GM23248 (cell line): ENCODE measurements at places on chromosomes 12 and 14.

- DNase-seq, result peak; percentile 4
- H3K27me3 ChIP-seq, result peaks cover 39% of the 10 kb centered on the region; the same call in 1 of the 2 replicates
- no peaks in the 10 kb centered on the region for H3K4me1 ChIP-seq
- no peak overlapping the region for H3K27ac ChIP-seq
These were observed 105.9 kb upstream of the BCAT1 start for GRCh38 chr12:25054783-25055144.

- H3K36me3 ChIP-seq, result no peaks in the 10 kb centered on the region
- peaks cover 26% of the 10 kb centered on the region for H3K27me3 ChIP-seq
- no peak overlapping the region for H3K27ac ChIP-seq
- peaks cover 14% of the 10 kb centered on the region for H3K4me1 ChIP-seq
- no peak overlapping the region for H3K4me3 ChIP-seq
These were observed 379.8 kb downstream of the DPF3 start for GRCh38 chr14:72513965-72514659.

- H3K27ac ChIP-seq, result no peak overlapping the region
- H3K36me3 ChIP-seq, result no peaks in the 10 kb centered on the region
- H3K27me3 ChIP-seq, result no peaks in the 10 kb centered on the region
- no peak overlapping the region for H3K4me3 ChIP-seq
These were observed 14.7 kb downstream of the NOC4L start for GRCh38 chr12:132158677-132159554.

- H3K36me3 ChIP-seq, result no peaks in the 10 kb centered on the region
- peaks cover 63% of the 10 kb centered on the region for H3K4me1 ChIP-seq
- peak; percentile 99 for DNase-seq
- H3K27me3 ChIP-seq, result no peaks in the 10 kb centered on the region
These were observed 192.6 kb upstream of the HMGA2 start for GRCh38 chr12:65631621-65632111.

GRCh38 chr14:61456720-61457119, 135.3 kb downstream of the PRKCH start:
- DNase-seq, result peak; percentile 84
- H3K27ac ChIP-seq, result no peak overlapping the region
- H3K27me3 ChIP-seq, result no peaks in the 10 kb centered on the region
- H3K4me1 ChIP-seq, result peaks cover 5% of the 10 kb centered on the region; the same call in 1 of the 2 replicates

DNA sequence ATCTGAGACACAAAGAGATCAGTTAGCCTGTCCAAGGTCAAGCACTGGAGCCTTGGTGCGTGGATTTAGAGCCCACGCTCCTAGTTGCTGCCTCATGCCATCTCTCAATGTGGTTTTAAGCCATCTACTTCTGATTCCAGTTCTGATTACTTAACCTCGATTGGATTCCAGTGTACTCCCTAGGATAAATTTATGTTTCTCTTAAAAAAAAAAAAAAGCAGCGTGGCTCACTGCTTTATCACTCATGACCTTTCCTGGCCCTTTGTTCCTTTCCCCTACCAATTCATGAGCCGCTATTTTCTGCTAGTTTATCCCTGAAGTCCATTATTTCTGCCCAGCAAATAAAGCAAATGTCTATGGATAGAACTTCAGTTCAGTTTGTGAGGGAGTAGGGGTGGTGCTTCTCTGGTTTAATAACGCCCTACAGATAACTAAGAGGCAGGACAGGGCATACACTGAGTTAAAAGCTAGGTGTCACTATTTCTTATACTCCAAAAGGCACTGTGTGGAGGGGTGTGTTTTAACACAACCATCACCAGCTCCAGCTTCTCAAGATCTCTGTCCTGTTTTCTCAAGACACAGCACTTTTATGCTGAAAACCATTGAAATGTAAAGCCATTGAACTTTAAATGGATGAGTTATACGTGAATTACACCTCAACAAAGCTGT, 9.8 kb upstream of the PARP11 start:
- no peaks in the 10 kb centered on the region for H3K36me3 ChIP-seq
- DNase-seq, result peak; percentile 19
- no peak overlapping the region for H3K4me3 ChIP-seq
- peaks cover 30% of the 10 kb centered on the region for H3K27me3 ChIP-seq
- H3K27ac ChIP-seq, result no peak overlapping the region
- no peaks in the 10 kb centered on the region for H3K4me1 ChIP-seq

GRCh38 chr14:99408286-99408970, 72.2 kb downstream of the SETD3 start:
- H3K27me3 ChIP-seq, result no peaks in the 10 kb centered on the region
- no peak overlapping the region for H3K27ac ChIP-seq
- DNase-seq, result no peak
- H3K4me3 ChIP-seq, result no peak overlapping the region
- H3K4me1 ChIP-seq, result 0 out of 2 replicates have a peak, but pooled peaks cover 3% of the 10 kb centered on the region

GRCh38 chr12:131115766-131116467, 162.2 kb downstream of the ADGRD1 start:
- no peak overlapping the region for H3K27ac ChIP-seq
- peaks cover 29% of the 10 kb centered on the region for H3K4me1 ChIP-seq
- H3K36me3 ChIP-seq, result no peaks in the 10 kb centered on the region
- no peak overlapping the region for H3K4me3 ChIP-seq

DNA sequence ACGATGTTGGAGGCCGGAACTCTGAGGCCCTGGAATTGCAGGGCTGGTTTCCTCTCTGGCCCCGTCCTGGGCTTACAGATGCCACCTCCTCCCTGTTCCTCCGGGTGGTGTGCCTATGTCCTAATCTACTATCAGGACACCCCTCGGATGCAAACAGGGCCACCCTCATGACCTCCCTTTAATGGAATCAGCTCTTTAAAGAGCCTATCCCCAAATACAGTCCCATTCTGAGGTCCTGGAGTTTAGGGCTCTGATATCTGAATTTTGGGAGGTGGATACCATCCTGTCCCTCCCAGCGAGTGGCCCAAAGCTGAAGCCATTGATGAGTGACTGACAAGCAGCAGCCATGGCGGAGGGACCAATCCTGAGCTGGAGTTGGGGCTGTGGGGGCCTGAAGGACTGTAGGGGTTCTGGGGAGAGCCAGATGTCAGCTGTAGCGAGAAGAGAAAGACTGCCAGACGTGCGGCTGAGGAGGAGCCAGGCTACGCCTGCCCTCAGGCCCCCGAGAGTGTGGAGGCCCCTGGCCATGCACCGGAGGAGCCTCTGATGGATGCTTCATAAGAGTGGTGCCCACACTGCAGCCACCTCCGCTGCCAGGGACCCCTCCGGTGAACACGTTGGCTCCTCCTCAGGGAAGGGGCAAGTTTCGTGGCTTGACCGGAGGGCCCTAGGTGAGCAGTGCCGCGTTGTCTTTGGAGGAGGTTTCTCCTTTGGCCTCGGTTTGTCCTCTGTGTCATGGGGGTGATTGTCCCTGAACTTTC, 100.2 kb downstream of the KIF26A start:
- no peaks in the 10 kb centered on the region for H3K27me3 ChIP-seq
- H3K4me3 ChIP-seq, result no peak overlapping the region
- no peaks in the 10 kb centered on the region for H3K4me1 ChIP-seq
- no peaks in the 10 kb centered on the region for H3K36me3 ChIP-seq

DNA sequence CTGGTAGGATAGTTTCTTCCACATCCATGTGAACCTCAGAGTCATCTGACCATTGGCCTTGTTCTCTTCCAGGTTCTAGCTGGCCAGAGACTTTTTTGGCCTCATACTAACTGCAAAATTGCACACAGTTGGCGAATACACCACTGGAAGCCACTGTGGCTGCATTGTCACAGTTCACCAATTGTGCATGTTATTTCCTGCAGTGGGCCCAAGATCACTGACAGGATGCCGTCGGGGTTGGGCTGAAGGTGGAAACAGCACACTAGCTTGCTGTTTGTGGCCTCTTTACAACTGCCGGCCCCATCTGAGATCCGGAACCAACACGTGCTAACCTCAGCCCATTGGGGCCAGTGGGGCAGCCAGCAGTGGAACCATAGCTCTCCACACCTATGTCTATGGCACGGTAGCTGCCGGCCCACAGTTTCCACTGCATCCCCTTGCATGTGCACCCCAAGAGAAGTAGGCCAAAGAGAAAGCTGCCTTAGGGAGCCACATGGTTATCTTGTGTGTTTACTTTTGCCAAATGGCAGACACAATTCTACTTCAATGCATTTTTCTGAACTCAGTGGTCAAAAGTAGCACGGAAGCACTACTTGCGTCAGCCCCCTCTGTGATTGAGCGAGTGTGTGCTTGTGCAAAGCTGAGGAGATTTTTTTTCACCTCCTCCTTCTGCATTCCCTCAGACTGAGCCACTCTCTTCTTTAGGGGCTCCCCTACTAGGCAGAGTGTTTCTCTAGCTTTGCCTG, 464.0 kb downstream of the RAD51B start:
- no peaks in the 10 kb centered on the region for H3K36me3 ChIP-seq
- H3K27ac ChIP-seq, result no peak overlapping the region
- no peak for DNase-seq

DNA sequence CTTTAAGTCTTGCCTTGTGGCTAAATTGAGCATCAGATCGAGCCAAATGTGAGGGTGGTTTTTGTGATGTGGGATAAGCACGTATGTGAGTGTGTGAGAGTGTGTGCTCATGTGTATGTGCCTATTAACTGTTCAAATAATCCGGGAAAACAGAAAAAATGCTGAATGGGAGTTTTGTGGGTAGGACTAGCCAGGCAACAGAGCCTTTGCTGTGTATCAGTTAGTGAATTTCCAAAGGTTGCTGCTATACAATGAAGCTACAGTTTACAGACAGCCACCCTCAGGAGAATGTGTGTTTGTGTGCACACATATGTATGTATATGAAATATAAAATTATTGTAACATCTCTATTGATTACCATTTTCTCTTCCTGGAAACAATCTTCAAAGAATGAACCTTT, 154.0 kb downstream of the SOX5 start:
- no peaks in the 10 kb centered on the region for H3K36me3 ChIP-seq
- no peaks in the 10 kb centered on the region for H3K4me1 ChIP-seq
- H3K27me3 ChIP-seq, result no peaks in the 10 kb centered on the region
- DNase-seq, result no peak
- no peak overlapping the region for H3K27ac ChIP-seq

DNA sequence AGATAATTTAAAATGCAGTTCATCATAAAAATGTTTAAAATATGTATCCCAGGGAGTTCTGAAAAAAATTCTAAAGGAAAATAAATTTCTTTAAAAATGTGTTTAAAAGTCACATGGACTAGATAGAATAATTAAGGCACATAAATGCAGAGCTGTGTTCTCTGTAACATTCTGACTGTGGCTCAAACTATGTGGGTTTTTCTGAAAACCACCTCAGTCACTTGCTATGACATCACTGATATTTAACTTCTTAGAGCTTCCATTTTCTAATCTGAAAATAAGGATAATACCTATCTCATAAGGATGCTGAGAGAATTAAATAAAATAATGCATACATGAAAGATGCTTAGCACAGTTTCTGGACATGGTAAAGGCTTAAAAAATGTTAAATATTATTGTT, 107.3 kb downstream of the SLC41A2 start:
- no peak overlapping the region for H3K4me3 ChIP-seq
- 0 out of 2 replicates have a peak, but pooled peaks cover 4% of the 10 kb centered on the region for H3K36me3 ChIP-seq
- peaks cover 11% of the 10 kb centered on the region for H3K4me1 ChIP-seq
- H3K27me3 ChIP-seq, result no peaks in the 10 kb centered on the region

GRCh38 chr12:65741656-65742017, 82.6 kb upstream of the HMGA2 start:
- peak overlapping the region; percentile 80 for H3K4me3 ChIP-seq
- H3K27me3 ChIP-seq, result no peaks in the 10 kb centered on the region
- H3K27ac ChIP-seq, result peak overlapping the region; percentile 38
- no peaks in the 10 kb centered on the region for H3K36me3 ChIP-seq

DNA sequence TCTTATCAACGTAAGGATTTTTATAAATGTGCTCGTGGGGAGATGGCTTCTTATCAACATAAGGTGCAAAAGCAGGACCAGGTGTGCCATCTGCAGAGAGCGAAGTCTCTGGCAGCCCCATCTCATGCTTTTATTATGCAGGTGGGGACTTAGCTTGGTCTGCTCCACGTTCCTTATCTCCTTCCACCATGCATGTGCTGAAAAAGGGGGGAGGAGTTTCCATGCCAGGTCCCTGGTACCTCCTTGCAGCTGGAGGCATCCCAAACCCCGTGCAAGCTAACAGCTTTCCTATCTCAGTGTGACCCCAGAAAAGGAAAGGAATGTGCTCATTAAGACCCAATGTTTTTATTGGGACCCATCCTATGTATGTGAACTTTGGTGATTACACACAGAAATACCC, 608.5 kb downstream of the TMEM121 start:
- no peak overlapping the region for H3K27ac ChIP-seq
- H3K27me3 ChIP-seq, result no peaks in the 10 kb centered on the region
- no peak overlapping the region for H3K4me3 ChIP-seq
- H3K36me3 ChIP-seq, result no peaks in the 10 kb centered on the region
- no peak for DNase-seq
- H3K4me1 ChIP-seq, result no peaks in the 10 kb centered on the region

DNA sequence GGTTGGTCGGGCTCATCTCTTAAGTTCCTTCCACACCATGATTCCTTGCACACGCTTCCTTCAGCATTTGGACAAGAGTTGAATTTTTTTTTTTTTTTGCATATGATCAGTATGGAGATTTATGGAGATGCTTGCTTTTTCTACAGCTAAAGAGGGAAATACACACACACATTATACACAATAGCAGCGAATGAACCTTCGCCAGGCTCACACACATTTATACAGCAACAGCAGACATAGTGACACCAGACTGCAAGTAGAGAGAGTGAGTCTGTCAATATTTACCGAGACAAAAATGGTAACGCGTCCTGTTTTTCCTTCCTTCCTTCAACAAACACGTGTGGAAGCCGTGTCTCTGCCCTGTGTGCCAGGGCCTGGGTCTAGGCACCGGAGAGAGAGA, 897.9 kb downstream of the BCL11B start:
- H3K27me3 ChIP-seq, result no peaks in the 10 kb centered on the region
- no peak overlapping the region for H3K27ac ChIP-seq
- no peak for DNase-seq
- H3K36me3 ChIP-seq, result no peaks in the 10 kb centered on the region

DNA sequence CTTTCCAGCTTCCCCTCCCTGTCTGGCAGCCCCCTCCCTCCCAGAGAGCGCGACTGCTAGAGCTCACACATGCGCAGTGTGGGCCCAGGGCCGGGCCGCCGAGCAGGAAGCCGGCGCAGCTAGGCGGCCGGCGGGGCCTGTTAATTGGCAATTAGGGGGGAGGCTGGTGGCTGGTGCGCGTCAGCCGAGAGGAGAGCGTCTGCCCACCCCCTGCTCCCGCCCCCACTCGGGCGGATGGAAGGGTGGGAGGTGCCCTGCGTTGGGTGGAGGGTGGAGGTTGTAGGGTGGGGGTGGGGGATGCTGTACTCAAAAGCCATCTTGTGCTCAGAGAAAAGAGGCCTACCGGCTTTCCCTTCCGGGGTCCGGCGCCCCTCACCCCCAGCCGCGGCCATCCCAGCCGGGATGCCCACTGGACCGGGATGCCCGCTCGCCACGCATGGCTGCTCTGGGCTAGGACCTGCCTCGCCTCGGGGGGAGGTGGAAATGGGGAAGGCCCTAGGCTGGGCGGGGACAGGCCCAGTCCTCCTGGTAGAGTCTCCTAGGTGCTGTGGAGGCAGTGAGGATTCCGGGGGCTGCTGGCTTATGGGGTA, 9.2 kb downstream of the HOXC8 start:
- no peaks in the 10 kb centered on the region for H3K36me3 ChIP-seq
- peak overlapping the region; percentile 99 for H3K27ac ChIP-seq
- peak; percentile 97 for DNase-seq
- peaks cover 47% of the 10 kb centered on the region for H3K4me1 ChIP-seq

GRCh38 chr12:124545508-124546418, 21.6 kb downstream of the NCOR2 start:
- H3K27me3 ChIP-seq, result no peaks in the 10 kb centered on the region
- peak; percentile 51 for DNase-seq
- no peaks in the 10 kb centered on the region for H3K36me3 ChIP-seq

GRCh38 chr12:28253161-28253641, 62.9 kb downstream of the CCDC91 start:
- H3K36me3 ChIP-seq, result no peaks in the 10 kb centered on the region
- H3K27ac ChIP-seq, result no peak overlapping the region
- no peaks in the 10 kb centered on the region for H3K27me3 ChIP-seq
- no peak overlapping the region for H3K4me3 ChIP-seq
- peak; percentile 53 for DNase-seq

- no peaks in the 10 kb centered on the region for H3K36me3 ChIP-seq
- peak overlapping the region; percentile 43 for H3K27ac ChIP-seq
- H3K4me3 ChIP-seq, result peak overlapping the region; percentile 93
- peaks cover 16% of the 10 kb centered on the region for H3K4me1 ChIP-seq
These were observed 678 bp downstream of the INF2 start for GRCh38 chr14:104689881-104690711.
